ENCODE measurements at places on chromosomes 2 and 18.

- no peak for DNase-seq
Observed at GRCh38 chr18:63183378-63183777, 136.2 kb downstream of the BCL2 start.

- no peak for DNase-seq
Observed at GRCh38 chr18:30595942-30596341, 446.6 kb downstream of the DSC3 start.

GRCh38 chr2:191611614-191612013 lies 66.3 kb upstream of the NABP1 start:
- DNase-seq: no peak

DNA sequence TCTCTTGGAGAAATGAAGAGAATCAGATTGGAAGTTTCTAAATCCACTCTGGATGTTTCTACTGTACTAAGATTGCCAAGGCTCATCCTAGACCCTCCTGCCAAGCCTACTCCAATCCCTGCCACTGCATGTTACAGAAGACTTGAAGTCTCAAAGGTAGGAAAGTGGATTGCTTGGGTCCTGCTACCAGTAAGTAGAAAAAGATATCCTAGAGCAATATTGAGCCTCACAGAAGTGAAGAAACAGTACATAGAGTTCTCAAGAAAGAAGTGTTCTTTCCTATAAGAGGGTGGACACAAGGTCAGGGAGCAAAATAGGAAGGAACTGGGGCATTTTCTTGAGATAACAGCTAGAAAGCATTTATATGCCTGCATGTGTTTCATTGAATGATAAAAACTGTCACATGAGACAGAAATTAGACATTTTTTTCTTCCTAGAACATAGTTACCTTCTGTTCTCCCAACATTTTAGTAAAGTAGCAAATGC lies 232.9 kb downstream of the RBM43 start:
- no peak for DNase-seq

- peak; percentile 50 for DNase-seq
Observed at GRCh38 chr18:13500227-13500865, 226.0 kb downstream of the FAM210A start.

Measured in NCI-H2107 (cell line).